ENCODE measurements at places on chromosomes 6 and 20. TPM values are rescaled to one million over a fixed set of nuclear protein-coding genes. Genes with fewer than 3 reads are reported as not detected.

Gene DUSP22
- total RNA-seq, result 40.7 TPM

GRCh38 chr6:142189057-142189456 lies 42.0 kb downstream of the VTA1 start:
- no peak overlapping the region for H3K4me3 ChIP-seq
- no peak overlapping the region for H3K27ac ChIP-seq
- no peaks in the 10 kb centered on the region for H3K27me3 ChIP-seq
- H3K4me1 ChIP-seq, result peaks cover 24% of the 10 kb centered on the region
- peaks cover 12% of the 10 kb centered on the region for H3K36me3 ChIP-seq

- peak overlapping the region; percentile 69 for H3K27ac ChIP-seq
- H3K36me3 ChIP-seq, result peaks cover 6% of the 10 kb centered on the region
Observed at GRCh38 chr6:108947114-108947854, 99.1 kb downstream of the ARMC2 start.

GRCh38 chr6:15284743-15285142 lies 38.9 kb downstream of the JARID2 start:
- no peak overlapping the region for H3K27ac ChIP-seq
- DNase-seq, result no peak
- H3K27me3 ChIP-seq, result no peaks in the 10 kb centered on the region
- peaks cover 25% of the 10 kb centered on the region for H3K4me1 ChIP-seq
- peaks cover 7% of the 10 kb centered on the region for H3K36me3 ChIP-seq

GRCh38 chr6:39391182-39391581 lies 68.7 kb upstream of the KCNK16 start:
- H3K4me3 ChIP-seq, result no peak overlapping the region
- H3K27me3 ChIP-seq, result no peaks in the 10 kb centered on the region
- no peak for DNase-seq
- no peak overlapping the region for H3K27ac ChIP-seq
- H3K4me1 ChIP-seq, result no peaks in the 10 kb centered on the region
- no peaks in the 10 kb centered on the region for H3K36me3 ChIP-seq

GRCh38 chr6:137942736-137943135 lies 75.7 kb downstream of the TNFAIP3 start:
- no peaks in the 10 kb centered on the region for H3K36me3 ChIP-seq
- no peak overlapping the region for H3K27ac ChIP-seq
- H3K4me1 ChIP-seq, result peaks cover 19% of the 10 kb centered on the region
- no peaks in the 10 kb centered on the region for H3K27me3 ChIP-seq
- DNase-seq, result no peak

- H3K27me3 ChIP-seq, result no peaks in the 10 kb centered on the region
- H3K4me3 ChIP-seq, result no peak overlapping the region
- no peak for DNase-seq
- peaks cover 11% of the 10 kb centered on the region for H3K4me1 ChIP-seq
- no peak overlapping the region for H3K27ac ChIP-seq
Observed at GRCh38 chr20:39778847-39779604, 816.9 kb downstream of the DHX35 start.

All from MCF 10A (cell line).